ENCODE measurements at places on chromosomes 7 and 10.

DNA sequence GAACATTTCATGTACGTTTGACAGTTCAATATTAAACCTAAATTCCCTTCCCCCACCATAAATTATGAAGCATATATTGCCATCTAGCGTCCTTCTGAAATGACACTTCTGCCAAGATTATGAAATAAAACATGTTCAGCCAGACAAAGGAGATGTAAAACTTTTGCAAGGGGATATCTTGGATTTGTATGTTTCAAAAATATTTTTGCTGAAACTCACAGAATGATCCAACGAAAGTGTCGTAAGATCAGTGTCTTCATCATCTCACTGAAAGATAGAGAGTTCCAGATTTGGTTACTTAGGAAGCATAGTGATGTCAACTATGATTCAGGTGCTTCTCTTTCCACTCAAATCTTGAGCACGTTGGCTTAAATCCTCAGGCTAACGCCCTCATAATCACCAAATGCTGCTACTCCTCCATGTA, 904.3 kb downstream of the XPNPEP1 start:
- DNase-seq = no peak

DNA sequence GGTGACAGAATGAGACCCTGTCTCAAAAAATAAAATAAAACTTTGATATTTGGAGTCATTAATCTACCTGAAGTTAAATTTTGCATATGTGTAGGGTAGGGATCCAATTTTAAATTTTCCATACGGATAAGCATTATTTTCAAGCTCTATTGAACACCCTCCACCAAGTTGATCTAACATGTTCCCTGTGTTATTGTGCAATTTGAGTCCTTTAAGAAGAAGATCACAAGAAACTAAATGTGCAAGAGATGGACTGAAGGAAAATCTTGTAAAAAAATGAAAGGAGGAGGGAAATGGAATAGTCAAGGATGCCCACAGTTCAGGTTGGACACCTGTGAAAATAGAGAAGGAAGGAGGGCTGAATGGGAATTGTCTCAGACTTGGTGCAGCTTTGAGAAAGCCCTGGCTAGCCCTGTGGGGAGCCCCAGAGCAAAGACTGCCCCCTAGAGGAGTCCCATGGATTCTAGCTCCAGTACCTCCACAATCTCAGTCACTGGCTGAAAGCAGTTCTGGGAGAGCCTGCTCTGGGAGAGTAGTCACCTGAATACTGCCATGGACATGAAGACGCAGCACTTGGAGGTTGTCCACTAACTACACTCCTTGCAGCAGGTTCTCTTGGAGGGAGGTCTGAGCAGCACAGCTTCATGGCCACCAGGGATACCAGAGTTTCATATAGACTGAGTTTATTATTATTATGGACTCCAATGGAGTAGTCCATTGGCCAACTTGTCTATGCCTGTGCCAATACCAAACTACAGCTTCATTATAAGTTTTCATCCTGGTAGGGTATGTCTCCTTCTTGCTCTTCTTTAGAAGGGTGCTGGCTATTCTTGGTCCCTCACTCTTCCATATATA, 5.7 kb upstream of the TIAL1 start:
- no peak for DNase-seq

- no peak for DNase-seq
Observed at GRCh38 chr7:29435167-29435566, 128.5 kb upstream of the PRR15 start.

DNA sequence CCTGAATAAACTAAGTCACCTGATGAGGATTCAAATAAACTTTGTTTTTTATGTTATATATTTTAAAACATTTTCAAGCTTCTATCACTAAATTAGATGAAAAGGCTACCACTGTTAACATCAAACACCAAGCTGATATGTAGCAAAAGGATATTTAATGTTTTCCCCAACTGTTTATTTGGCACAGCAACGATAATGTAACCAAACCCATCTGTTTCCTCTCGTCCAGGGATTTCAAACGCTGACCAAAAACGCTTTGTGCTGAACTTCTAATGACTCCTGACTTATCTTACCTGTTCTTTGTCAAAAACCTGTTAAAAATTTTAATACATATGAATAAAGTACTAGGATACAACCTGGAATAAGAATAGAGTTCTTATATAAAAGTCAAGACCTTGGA, 30.5 kb downstream of the DCLRE1A start:
- no peak for DNase-seq

- no peak for DNase-seq
Observed at GRCh38 chr7:114086537-114086913, 167.7 kb upstream of the PPP1R3A start.

DNA sequence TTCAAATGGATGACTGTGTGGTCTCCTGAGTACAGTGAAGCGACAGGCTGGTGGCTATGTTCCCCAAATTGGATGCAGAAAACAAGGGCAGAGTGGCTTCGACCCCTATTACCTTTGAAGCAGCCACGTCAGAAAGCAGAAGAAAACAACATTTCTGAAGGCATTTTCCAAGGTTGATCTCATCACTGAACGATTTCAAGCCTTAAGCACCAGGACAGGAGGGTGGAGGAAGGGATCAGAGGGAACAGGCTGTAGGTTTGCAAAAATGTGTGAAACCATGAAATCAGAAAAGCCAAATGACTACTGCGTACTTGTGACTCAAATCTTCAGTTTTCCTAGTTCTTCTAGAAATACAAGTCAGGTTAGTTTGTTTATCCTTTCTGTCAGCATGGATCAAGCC, 181.0 kb upstream of the TMEM106B start:
- DNase-seq = no peak

GRCh38 chr7:27116031-27116961, 13.8 kb upstream of the HOXA2 start:
- no peak for DNase-seq

- no peak for DNase-seq
Observed at GRCh38 chr7:78514634-78515033, 716.1 kb downstream of the PHTF2 start.

- DNase-seq = no peak
Observed at GRCh38 chr10:110170142-110170971, 37.0 kb upstream of the MXI1 start.

- no peak for DNase-seq
Observed at GRCh38 chr7:7808156-7808555, 89.7 kb upstream of the RPA3 start.

DNA sequence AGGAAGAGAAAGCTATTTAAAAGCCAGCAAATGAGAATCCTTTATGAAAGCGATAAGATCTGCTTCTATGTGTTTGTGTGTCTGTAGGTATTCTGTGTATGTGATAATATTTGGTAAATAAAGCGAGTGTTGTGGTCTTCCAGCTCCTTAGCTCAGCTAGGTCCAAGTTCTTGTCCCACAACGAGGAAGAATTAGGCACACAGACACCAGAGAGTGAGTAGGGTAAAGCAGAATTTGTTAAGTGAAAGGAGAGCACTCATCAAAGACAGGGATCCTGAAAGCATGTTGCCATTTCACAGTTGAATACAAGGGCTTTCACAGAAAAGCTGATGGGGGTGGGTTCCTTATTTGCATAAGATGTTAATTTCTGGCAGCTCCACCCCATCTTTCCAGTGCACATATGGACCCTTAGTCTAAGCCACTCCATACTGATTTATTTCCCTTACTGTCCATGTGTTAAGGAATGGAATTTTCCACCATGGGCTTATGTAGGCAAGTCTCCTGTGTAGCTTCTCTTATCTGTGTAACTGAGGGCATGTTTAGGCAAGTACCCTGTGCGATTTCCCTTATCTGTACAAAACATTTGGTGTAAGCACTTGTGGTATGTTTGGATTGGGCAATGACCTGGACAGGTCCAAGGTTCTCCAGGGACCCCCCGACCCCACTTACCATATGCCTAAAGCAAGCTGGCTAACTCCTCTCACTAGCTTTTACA, 165.9 kb upstream of the VIPR2 start:
- no peak for DNase-seq

DNA sequence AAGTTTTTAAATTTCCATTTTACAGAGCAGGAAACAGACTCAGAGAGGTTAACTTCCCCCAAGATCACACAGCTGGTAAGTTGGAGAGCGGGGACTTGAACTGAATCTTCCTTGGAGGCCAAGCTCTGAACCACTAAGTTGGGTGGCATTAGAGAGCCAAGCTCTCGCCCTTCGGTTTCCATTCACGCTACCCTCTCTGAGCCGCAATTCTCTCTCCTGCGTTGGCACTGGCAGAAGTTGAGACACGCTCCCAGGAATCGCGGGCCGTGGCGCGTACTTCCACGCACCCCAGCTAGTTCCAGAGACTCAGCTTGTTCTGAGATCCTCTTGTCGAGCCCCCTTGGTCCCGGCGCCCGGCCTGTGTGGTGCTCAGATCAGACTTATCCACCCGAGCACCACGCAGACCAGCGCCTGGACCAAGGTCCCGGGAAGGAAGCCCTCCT, 29.3 kb upstream of the VAX1 start:
- DNase-seq = no peak

DNA sequence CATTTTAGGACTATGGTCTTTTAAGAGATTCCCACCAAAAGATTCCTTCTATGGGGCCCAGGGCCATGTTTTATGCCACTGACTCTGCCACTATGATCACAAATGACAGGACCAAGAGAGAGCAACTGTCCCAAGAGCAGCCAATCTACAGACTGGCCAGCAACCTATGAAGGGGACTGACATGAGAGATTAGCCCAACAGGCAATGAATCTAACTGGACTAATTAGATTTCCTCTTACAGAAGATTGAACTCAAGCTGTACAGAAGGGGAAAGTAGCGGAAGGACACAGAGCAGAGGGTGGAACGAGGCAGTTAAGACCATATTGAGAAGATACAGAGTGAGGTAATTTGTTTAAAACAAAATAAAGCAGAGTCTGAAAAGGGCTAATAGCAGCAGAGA, 25.8 kb downstream of the ZNF800 start:
- DNase-seq = no peak

DNA sequence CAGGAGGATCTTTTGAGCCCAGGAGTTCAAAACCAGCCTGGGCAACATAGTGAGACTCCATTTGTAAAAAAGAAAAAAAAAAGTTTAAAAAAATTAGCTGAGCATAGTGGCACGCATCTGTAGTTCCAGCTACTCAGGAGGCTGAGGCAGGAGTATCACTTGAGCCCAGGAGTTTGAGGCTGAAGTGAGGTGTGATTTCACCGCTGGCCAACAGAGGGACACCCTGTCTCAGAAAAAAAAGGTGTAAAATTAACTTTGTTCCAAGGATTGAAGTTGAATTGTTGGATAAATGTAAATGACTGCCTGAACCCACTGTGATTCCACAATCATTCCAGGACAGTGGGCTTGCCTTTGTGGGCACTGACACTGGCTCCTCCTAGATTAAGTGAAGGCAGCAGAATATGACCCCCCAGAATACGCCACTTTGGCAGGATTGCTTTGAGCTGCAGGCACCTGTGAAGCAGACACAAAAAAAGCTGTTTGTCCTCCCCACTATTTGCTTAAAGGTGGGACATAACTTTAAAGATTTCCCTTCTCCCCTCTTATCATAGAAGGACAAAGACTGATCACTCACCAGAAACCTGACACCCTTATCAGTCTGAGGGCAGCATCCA, 57.2 kb upstream of the FOXI2 start:
- no peak for DNase-seq

DNA sequence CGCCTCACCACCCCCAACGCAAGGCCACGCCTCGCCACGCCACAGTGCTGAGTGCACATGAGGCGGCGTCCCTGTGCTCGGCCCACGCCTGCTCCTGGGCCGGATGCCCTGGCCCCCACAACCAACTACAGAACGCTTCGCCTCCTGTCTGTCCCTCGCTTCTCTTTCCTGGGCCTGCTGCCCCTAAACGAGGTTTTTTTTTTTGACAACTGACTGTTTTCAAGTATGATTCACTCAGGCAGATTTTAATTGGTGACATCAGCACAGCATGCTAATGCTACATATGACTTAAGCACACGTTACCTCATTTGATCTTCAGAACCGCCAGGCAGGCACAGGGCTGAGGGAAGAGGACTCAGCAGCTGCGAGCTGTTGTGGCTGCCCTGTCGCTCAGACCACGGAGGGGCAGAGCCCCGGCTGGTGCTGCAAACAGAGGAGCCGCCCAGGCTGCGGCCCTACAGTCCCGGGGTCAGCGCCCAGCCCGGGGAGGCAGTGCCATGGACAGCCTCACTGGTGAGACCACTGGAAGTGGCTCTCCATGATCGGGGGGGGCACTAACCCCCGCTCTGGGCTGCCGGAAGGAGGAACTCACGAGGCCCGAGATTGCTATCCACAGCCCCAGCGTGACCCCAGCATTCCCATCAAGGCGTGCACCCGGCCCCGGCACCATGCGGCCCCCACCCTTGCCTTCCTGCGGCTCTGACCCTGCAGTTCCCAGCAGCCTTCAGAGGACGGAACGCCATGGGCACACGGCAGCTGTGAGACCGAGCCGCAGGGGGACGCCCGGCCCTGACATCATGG, 212.8 kb downstream of the MAD1L1 start:
- peak; percentile 82 for DNase-seq

DNA sequence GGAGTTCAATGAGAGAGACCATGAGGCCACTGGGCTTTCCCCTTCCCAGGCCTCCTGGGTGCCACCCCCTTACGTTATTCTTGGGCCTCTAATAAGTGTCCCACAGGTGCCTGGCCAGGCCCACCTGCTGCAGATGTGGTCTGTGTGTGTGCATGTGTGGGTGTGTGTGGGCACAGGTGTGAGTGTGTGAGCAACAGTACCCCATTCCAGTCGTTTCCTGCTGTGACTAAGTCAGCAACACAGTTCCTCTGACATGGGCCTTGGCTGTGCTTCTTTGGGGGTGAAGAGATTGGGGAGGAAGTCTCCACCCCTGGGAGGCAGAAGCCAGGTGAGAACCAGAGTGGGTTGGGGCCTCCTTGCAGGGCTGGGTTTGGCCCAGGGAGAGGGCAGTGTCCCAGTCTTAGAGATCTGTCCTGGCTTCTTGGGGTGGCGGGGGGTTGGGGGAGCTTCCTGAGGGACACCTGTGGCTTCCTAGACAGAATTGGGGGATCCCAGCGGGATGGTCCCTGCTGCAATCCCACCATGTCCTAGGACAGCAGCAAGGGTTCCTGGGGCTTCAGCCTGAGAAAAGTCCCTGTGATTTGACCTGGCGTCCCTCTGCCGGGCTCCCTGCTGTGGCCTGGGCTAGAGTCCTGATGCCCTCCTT, 4.1 kb upstream of the PILRB start:
- no peak for DNase-seq

DNA sequence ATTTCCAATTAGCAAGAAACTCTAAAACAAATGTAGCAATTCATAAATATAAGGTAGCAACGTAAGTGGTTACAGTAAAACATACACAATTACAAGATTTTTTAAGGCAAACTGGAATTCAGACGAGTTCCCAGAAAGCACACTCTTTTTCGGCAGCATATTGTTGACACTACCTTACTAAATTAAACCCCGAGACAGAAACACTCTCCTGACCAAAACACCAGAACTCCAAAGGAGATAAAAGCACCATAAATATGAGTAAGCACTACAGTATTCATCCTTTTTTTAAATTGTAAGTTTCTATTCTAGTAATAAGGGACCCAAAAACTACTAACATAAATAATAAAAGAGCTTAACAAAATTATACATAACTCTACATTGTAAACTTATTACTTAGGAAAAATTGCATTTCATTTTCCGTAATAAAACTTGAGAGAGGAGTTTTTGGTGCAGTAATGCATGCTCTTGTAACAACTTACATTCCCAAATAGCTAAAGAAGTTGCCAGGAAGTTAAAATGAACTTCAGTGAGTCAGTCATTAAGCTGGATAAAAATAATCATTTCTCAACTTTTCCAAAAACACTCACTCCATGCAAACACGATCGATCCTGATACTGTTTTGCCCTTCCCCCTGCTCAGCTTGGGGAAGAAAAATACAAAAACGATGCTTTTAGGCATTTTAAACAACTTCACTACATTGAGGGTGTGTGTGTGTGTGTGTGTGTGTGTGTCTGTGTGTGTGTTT, 2.0 kb downstream of the PIP4K2A start:
- DNase-seq = no peak

Data from CMK (cell line).